AG09319 (cell line): ENCODE measurements at places on chromosomes 3 and 15.

DNA sequence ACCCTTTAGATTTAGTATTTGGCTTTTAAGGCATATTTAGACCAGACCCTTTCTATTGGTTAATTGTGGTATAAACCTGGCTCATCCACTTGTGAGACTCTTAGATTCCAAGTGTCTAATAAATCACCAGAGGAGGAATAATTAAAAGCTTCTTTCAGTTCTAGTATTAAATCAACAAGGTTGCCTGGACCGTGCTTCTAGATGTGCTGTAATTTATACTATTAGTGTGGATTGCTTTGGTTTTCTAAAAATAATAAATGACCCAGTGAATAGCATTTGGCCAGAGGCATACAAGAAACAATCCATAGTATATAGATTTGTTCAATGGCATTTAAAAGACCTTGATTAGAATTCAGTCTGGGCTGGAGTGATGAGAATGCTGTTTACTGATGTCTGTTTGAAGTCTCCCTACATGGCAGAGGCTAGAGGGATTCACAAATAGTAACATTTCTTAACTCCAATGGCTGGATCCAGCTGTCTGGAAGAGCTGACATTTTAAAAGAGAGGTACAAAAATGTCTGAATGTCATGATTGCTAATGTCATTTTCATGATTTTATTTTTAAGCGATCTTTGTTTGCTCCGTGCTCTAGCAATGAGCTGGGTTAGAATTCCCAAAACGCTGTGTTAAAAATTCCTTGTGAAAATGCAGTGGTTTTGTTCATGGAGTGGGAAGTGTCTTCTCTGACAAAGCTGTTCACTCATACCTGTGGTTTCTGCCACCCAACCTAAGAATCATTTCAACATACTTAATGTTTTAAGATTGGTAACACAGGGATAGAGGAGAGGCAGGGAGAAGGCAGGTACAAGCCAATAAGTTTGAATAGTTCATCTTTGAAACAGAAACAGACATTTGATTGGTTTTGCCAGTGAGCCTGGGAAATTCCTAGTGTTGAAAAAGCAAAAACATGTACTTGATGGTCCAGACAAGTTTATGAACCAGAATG, 89.9 kb downstream of the RBMS3 start:
- no peak for DNase-seq

DNA sequence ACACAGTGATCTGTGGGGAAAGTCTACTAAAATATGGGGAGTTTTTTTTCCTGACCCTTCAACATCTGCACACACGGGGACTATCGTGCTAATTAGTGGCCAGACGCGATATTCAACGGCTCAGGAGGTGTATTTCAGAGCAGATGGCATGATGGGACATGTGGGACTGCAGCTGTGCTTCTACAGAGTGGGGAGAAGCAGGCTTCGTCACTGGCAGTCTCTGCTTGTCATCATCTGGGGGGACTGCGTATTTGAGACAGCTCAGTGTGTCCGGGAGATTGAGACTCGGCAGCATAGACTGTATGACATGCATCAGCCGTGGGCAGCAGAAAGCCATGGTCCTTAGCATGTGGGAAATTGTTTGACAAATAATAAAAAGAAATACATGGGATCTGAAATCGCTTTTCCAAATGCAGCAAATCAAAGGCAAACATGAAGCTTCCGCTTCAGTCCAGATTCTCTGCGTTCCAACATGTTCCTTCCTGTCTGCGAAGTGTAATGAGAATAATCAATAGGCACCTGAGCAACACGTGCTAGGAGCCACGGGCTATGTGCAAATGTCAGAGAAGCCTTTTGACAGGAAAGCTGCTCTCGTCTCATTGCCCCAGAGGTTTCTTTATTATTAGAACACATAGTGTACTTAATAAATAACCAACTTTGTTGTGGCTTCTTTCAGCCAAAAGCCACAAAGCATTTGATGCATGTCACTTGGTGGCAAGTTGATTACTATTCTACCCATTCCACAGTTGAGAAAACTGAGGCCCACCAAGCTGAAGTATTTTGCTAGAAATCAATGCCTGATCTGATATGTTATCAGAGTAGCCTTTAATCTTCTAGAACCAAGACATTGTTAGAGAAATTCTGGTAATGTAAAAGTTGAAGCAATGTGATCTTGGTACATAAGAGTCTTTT, 276.3 kb downstream of the RYR3 start:
- no peak for DNase-seq

DNA sequence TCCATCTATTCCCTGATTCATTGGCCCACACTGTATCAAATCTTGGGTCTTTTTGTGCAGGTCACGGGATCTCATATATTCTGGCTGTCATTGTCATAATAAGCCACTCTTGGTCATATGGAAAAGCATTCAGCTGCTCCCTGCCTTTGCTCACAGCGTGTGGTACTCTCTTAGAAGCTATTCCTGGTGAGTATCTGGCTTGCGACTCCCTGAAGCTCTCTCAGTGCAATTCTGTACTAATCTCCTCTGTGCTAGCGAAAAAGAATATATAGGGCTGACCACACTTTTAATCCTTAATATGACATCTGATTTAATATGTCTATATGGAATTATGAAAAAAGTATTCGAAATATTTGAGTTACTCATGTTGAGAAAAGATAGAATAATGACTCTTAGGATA, 440.8 kb upstream of the GBE1 start:
- no peak for DNase-seq

DNA sequence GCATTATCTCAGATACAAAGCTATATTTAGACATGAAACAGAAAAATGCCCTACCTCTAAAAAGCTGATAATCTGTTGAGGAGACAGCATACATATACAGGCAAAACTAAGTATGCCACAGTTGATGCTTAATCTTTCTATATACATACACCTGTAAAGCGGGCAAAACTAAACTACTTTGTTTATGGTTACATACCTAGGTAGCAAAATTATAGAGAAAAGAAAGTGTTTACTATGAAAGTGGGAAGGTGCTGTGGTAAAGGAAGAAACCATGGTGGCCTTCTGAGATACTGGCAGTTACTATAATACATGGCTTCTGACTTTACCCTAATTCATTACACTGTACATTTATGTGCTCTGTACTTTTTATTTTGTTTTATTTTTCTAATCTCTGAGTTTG, 36.0 kb upstream of the NR1I2 start:
- DNase-seq = no peak

- no peak for DNase-seq
Measured at GRCh38 chr15:41936649-41937567, 35.4 kb downstream of the EHD4 start.

DNA sequence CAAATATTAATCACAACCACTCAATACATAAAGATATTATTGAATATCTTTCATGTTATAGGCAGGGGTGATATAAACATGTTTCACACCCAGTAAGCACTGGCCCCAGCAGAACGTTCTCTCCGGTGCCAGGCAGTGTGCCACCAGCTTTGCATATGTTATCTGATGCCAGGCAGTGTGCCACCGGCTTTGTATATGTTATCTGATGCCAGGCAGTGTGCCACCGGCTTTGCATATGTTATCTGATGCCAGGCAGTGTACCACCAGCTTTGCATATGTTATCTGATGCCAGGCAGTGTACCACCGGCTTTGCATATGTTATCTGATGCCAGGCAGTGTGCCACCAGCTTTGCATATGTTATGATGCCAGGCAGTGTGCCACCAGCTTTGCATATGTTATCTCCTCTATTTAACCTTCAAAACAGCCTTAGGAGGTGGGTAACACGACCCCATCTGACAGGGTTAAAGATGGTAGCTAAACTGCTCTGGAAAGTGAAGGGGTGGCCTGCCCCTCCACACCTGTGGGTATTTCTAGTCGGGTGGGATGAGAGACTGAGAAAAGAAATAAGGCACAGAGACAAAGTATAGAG, 6.9 kb downstream of the MUC20 start:
- no peak for DNase-seq

GRCh38 chr3:174710612-174711011, 148.5 kb upstream of the NAALADL2 start:
- DNase-seq = no peak

- DNase-seq = no peak
Measured at GRCh38 chr3:41260063-41260450, 60.8 kb downstream of the CTNNB1 start.

- DNase-seq = no peak
Measured at GRCh38 chr3:34724916-34725499, 914.3 kb upstream of the ARPP21 start.

DNA sequence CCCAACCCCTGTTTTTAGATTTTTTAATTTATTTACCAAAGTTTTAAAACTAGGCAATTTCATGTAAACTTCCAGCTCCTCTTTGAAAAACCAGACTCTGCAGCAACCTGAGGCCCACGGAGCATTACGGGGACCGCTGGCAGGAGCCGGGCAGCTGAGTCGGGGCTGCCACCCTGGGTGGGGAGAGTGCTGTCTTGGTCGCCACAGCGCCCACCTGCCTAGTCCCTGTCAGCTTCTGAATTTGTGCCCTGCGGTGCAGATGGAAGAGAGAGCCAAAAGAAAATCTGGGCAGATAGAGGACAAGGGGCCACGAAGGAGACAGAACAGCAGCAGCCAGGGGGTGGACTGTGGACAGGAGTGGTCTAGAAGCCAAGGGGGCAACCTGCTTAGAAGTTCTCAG, 34.6 kb downstream of the PXYLP1 start:
- no peak for DNase-seq

GRCh38 chr3:24254649-24255048, 240.0 kb downstream of the THRB start:
- DNase-seq = peak; percentile 63

DNA sequence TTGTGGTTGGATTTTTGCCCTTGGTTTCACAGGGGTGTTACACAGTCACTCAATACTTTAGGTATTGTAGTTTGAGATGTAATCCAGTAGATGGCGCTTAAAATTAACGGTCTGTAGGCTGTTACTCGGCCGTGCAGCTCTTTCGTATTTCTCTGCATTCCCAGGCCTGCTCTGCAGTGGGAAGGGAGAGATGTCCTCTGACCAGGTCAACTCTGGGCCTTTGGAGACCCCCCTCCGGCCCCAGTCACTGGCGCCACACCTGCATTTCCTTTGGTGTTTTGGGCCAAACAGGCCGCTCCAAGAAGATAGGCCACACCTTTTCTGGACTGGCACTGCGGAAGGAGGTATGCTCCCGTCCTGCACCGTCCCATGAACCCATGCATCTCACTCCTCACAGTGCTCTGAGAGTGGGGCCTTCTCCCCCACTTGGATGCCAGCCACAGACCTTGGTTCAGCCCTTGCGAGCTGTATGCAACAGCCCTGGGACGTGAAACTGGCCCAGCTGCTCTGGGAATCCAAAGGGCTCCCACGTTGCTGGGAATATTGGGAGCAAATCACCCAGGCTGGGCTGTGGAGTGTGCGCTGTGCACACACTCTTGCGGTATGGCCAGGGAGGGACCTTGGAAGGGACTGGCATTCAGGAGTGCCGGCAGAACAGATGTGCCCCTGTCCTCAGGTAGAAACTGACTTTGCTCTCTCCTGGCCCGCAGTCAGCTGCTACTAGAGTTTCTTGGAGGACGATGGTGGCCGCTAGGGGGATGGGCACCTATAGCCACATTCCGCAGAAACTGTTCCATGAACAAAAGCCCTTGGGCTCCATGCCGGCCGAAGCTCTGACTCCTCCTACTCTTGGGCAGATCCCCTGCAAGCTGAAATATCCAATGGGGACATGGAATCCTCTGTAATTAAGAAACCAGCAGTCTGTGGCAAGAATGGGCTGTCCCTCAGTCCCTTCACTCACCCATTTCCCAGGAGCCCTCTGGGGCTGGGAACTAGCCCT, 410.5 kb upstream of the CADM2 start:
- no peak for DNase-seq

DNA sequence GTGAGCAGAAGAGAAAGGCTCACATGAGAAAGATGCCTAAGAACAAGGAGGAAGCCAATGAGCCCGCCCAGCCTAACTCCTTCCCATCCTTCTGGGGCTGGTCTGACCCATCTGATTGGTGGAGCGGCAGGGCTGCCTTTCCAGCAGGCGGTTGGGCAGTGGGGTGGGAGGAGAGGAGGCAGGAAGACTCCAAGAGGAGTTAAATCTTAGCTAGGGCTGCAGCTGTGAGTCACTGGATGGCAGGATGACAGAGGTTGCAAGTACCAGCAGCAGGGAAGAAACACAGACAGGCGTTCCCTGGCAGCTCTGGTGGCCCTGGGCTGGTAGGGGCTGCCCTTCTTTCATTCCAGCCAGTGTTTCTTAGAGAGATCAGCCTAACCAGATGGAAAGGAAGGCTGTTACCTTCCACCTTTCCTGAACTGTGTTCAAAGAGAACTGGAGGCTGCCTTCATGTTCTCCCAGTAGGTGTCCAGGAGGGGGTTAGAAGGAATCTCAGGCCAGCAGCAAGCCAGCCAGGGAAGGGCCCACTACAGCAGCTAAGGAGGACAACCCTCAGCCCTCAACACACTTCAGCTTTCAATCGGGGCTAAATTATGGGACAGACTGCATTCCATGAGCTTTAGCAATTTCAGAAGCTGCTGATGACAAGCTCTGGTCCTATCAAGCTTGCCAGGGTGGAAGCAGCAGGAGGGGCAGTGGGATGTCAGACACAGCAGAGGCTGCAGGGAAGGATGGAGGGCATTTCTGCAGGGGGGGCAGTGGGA, 50.3 kb downstream of the CHSY1 start:
- DNase-seq = peak; percentile 95

- DNase-seq = no peak
Measured at GRCh38 chr3:135231737-135232136, 436.7 kb downstream of the EPHB1 start.

DNA sequence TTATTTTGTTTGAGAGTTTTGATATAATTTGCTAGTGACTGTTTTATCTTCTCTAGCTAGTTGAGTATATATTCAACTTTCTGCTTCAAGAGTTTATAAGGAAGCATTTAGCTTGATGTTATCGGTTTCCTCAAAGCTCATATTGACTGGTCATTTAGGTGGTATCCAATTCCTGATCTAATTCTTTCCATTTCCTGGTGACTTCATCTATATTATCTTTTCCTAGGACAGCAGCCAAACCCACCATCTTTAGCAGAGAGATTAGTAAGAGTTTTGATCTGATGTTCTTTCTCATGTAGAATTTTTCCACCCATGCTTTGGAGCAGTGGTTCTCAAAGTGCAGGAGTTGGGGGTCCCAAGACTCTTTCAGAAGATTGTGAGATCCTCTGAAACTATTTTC, 148.6 kb upstream of the STT3B start:
- no peak for DNase-seq

GRCh38 chr15:77506311-77507142, 85.8 kb downstream of the HMG20A start:
- no peak for DNase-seq

GRCh38 chr3:32303977-32304881, 65.7 kb downstream of the CMTM8 start:
- no peak for DNase-seq

GRCh38 chr3:102444101-102444500, 9.3 kb downstream of the ZPLD1 start:
- DNase-seq = no peak

- DNase-seq = no peak
Measured at GRCh38 chr3:40124918-40125317, 184.6 kb upstream of the EIF1B start.

- DNase-seq = no peak
Measured at GRCh38 chr3:108877901-108878300, 55.3 kb downstream of the TRAT1 start.

GRCh38 chr3:113329757-113330156, 111.5 kb downstream of the CFAP44 start:
- peak; percentile 72 for DNase-seq
